Left ventricle myocardium inferior (tissue), 1 donor: ENCODE measurements at places on chromosomes 3 and 15.

- no peaks in the 10 kb centered on the region for H3K27me3 ChIP-seq
- H3K4me3 ChIP-seq, result no peak overlapping the region
- H3K4me1 ChIP-seq, result no peaks in the 10 kb centered on the region
- DNase-seq, result no peak
- H3K36me3 ChIP-seq, result no peaks in the 10 kb centered on the region
These were observed 838.5 kb downstream of the DIPK2A start for GRCh38 chr3:144810160-144810559.

- no peak overlapping the region for H3K4me3 ChIP-seq
- H3K4me1 ChIP-seq, result peaks cover 43% of the 10 kb centered on the region
- H3K36me3 ChIP-seq, result no peaks in the 10 kb centered on the region
- H3K27ac ChIP-seq, result no peak overlapping the region
These were observed 766.5 kb downstream of the NTRK3 start for GRCh38 chr15:87489902-87490665.

DNA sequence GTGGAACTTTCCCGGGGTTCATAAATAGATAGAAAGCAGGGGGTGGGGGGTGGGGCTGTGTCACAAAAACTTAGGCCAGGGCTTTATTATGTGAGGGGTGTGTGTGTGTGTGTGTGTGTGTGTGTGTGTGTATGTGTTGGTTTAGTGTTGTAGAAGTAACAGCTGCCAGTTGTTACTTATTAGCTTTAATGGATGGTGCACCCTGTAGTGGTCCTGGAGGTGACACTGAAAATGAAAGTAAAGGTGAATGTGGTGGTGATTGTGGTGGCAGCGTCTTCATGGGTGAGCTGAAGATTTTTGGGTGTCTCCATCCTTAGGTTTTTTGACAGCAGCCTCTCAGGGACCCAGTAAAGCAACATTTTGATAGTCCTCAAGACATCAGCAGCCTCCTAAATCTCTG, 449.9 kb downstream of the PDCD6IP start:
- H3K4me1 ChIP-seq, result no peaks in the 10 kb centered on the region
- no peaks in the 10 kb centered on the region for H3K36me3 ChIP-seq
- no peaks in the 10 kb centered on the region for H3K27me3 ChIP-seq
- no peak overlapping the region for H3K27ac ChIP-seq
- DNase-seq, result no peak

GRCh38 chr15:68207176-68207935, 2.2 kb upstream of the CALML4 start:
- peaks cover 30% of the 10 kb centered on the region for H3K4me1 ChIP-seq
- H3K27ac ChIP-seq, result no peak overlapping the region
- no peaks in the 10 kb centered on the region for H3K27me3 ChIP-seq
- no peak overlapping the region for H3K4me3 ChIP-seq

DNA sequence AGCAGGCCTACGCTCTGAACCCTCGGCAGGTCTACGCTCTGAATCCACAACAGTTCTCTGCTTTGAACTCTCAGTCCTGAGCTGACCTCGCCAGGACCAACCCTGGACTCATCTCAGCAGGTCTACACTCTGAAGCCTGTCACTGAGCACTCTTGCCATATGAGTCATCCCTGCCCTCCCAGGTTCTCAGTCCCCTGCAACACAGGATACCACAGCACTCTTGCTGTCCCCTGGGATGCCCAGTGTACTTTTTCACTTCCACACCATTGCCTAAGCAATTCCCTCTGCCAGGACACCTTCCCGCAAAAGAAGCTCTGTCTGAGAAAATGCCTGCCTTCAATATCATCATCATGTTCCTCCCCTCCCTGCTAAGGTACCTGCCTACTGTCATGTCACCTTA, 42.0 kb downstream of the NUP210 start:
- peaks cover 13% of the 10 kb centered on the region for H3K4me1 ChIP-seq
- no peak overlapping the region for H3K4me3 ChIP-seq
- no peak for DNase-seq
- H3K36me3 ChIP-seq, result no peaks in the 10 kb centered on the region
- H3K27me3 ChIP-seq, result no peaks in the 10 kb centered on the region

GRCh38 chr15:52772766-52773165, 17.4 kb downstream of the ONECUT1 start:
- H3K27me3 ChIP-seq, result peaks cover 95% of the 10 kb centered on the region
- H3K4me1 ChIP-seq, result no peaks in the 10 kb centered on the region
- H3K36me3 ChIP-seq, result no peaks in the 10 kb centered on the region
- H3K27ac ChIP-seq, result no peak overlapping the region
- no peak overlapping the region for H3K4me3 ChIP-seq
- no peak for DNase-seq

- peaks cover 62% of the 10 kb centered on the region for H3K4me1 ChIP-seq
- H3K27me3 ChIP-seq, result no peaks in the 10 kb centered on the region
- DNase-seq, result peak; percentile 69
- peak overlapping the region; percentile 9 for H3K4me3 ChIP-seq
These were observed 5.0 kb downstream of the NUDT16 start for GRCh38 chr3:131386429-131387165.

- no peaks in the 10 kb centered on the region for H3K4me1 ChIP-seq
- no peak overlapping the region for H3K4me3 ChIP-seq
- H3K27me3 ChIP-seq, result peaks cover under 1% of the 10 kb centered on the region
- DNase-seq, result no peak
These were observed 107.0 kb upstream of the NSMCE3 start for GRCh38 chr15:29376590-29376989.

DNA sequence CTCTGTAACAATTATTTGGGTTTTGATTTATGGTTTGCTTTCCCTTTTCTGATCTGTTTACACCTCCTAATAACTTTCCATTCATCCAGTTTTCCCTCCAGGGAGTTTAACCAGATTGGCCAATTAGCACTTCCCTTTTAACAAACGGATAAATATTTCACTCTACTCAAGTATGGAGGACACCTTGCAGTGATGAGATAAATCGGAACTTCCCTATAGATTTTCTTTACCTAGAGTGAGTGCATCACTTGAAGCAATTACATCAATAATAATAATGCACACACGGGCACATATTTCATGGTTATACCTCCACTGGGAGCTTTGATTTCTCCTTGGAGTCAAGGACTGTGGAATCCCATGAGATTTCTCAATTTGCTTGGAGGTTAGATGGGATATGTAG, 239.1 kb upstream of the CFAP20DC start:
- no peak overlapping the region for H3K4me3 ChIP-seq
- H3K27ac ChIP-seq, result no peak overlapping the region
- H3K4me1 ChIP-seq, result peaks cover 5% of the 10 kb centered on the region
- H3K36me3 ChIP-seq, result no peaks in the 10 kb centered on the region
- DNase-seq, result no peak

DNA sequence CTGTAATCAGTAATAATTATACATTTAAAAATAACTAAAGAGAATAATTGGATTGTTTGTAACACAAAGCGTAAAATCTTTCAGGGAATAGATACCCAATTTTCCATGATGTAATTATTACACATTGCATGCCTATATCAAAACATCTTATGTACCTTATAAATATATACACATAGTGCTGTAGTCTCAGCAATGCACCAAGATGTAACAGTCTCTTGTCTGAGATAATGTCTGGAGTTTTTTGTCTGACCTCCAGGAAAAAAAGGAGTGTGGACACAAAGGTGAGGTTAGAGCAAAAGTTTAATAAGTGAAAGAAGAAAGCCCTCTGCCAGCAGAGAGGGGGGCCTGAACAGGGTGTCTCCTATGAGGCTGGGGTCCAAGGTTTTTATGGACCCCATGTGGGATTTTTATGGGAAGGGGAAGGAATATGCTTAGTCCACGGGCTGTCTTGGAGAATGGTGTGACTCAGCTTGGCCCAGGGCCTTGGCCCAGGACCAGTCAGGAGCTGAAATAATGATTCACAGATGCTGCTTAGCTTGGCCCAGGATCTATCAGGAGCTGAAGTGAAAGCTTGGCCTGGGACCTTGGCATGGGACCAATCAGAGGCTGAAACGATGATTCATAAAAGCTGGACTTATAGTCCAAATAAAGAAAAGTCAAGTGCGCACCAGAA, 545.0 kb downstream of the ZPLD1 start:
- no peak overlapping the region for H3K4me3 ChIP-seq
- DNase-seq, result peak; percentile 73
- no peaks in the 10 kb centered on the region for H3K27me3 ChIP-seq
- H3K36me3 ChIP-seq, result no peaks in the 10 kb centered on the region

- H3K4me3 ChIP-seq, result no peak overlapping the region
- DNase-seq, result no peak
- H3K27ac ChIP-seq, result no peak overlapping the region
These were observed 3.3 kb downstream of the DPPA2 start for GRCh38 chr3:109313061-109313460.

DNA sequence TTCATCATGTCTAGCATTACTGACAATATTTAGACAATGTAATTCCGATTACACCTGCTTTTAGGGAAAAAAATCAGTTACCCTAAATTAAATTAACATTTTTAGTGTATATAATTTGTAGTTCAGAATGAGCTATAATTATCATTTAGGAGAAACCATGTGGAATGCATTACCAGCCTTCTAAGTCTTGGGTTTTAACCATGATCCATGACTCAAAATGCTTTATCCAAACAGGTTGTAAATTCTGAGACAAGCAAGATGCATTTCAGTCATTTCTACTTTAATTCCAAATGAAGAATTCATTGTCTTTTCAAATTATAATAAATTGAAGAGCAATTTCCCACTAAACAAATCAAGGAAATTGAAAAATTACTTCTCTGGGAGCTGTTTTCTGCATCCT, 243.7 kb upstream of the LRIG1 start:
- no peaks in the 10 kb centered on the region for H3K4me1 ChIP-seq
- no peaks in the 10 kb centered on the region for H3K36me3 ChIP-seq
- DNase-seq, result no peak
- H3K27ac ChIP-seq, result no peak overlapping the region
- H3K27me3 ChIP-seq, result no peaks in the 10 kb centered on the region

DNA sequence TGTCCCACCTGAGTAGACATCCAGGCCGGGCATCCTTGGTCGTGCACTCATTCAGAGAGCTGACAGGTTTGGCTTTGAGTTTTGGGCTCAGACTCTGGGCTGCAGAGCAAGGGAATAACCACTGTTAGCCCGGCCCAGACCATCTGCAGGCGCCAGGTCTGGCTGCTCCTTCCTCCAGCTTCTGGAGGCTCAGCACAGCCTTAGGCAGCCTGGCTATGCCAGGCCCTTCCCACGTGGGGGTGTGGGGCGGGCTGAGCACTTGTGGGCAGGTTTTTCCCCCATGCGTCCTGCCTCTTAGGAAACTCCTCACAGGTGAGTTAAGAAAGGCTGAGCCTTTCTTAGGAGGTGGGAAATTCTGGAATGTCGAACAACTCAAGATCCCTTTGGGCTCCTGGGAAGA, 11.2 kb downstream of the PLA2G4B start:
- H3K4me3 ChIP-seq, result no peak overlapping the region
- peaks cover 13% of the 10 kb centered on the region for H3K27me3 ChIP-seq
- peaks cover 39% of the 10 kb centered on the region for H3K36me3 ChIP-seq
- no peaks in the 10 kb centered on the region for H3K4me1 ChIP-seq

- no peaks in the 10 kb centered on the region for H3K27me3 ChIP-seq
- DNase-seq, result no peak
- no peaks in the 10 kb centered on the region for H3K36me3 ChIP-seq
- no peaks in the 10 kb centered on the region for H3K4me1 ChIP-seq
- no peak overlapping the region for H3K4me3 ChIP-seq
- no peak overlapping the region for H3K27ac ChIP-seq
These were observed 251.1 kb upstream of the CNTN4 start for GRCh38 chr3:1847571-1847970.

DNA sequence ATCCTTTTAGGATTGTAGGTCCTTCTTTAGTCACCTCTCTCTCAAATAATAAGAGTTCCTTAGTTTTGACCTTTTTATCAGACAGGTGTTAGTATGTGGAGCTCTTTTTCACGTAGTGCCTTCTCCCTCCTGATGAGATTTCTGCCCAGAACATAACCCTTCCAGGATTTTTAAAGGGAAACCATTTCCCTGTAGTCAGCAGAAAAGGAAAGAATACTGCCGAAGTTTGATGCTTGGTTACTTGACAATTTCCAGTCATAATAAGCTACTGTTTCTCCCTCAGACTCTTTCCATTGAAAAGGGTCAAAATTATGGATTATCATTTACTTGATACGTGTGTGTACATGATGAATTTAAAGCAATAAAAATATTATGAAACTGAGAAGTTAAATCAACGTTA, 73.1 kb downstream of the VPS8 start:
- H3K4me1 ChIP-seq, result no peaks in the 10 kb centered on the region
- no peaks in the 10 kb centered on the region for H3K27me3 ChIP-seq
- no peak for DNase-seq
- H3K27ac ChIP-seq, result no peak overlapping the region
- peaks cover 44% of the 10 kb centered on the region for H3K36me3 ChIP-seq
- H3K4me3 ChIP-seq, result no peak overlapping the region

GRCh38 chr3:168124791-168125190, 29.1 kb upstream of the GOLIM4 start:
- no peaks in the 10 kb centered on the region for H3K27me3 ChIP-seq
- H3K4me3 ChIP-seq, result no peak overlapping the region
- no peak for DNase-seq

DNA sequence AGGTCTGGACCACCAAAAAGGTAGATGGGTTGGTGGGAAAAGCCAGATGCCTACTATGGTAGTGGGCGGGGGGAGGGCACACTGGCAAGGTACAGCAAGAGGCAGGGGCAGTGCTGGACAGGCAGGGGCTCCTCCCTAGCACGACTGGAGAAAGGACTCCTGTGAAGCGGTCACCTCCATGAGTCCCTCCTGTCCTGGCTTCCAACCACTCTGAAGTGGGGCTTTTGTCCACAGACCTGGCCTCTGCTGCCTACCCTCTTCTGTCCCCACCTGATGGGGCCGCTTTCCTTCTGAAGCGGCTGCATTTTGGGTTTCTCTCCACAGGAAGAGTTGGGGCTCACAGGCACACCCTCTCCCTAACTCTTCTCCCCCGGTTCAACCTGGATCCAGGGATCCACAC, 2.7 kb upstream of the SPTBN5 start:
- H3K4me3 ChIP-seq, result no peak overlapping the region
- H3K27ac ChIP-seq, result peak overlapping the region; percentile 24
- H3K36me3 ChIP-seq, result peaks cover 42% of the 10 kb centered on the region
- peaks cover 56% of the 10 kb centered on the region for H3K4me1 ChIP-seq
- DNase-seq, result no peak

DNA sequence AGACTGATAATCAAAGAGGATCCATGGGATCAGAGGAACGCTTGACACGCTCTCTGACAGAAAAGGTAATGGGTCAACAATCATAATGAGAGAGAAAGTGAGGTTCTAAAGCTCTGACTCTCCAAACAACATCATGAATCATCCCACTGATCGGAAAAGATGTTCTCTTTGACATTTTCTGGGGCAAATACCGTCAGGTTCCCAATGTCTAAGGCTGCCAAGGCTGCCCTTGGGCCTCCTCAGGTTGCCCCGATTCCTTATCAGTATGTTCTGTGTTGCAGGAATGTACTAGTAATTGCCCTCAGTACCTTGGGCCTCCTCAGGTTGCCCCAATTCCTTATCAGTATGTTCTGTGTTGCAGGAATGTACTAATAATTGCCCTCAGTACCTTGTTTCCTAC, 60.9 kb downstream of the NPTN start:
- no peak overlapping the region for H3K4me3 ChIP-seq
- H3K27ac ChIP-seq, result no peak overlapping the region
- no peak for DNase-seq
- H3K27me3 ChIP-seq, result no peaks in the 10 kb centered on the region
- peaks cover 73% of the 10 kb centered on the region for H3K36me3 ChIP-seq
- H3K4me1 ChIP-seq, result peaks cover 49% of the 10 kb centered on the region
